ENCODE measurements at places on chromosomes 12 and 14.

DNA sequence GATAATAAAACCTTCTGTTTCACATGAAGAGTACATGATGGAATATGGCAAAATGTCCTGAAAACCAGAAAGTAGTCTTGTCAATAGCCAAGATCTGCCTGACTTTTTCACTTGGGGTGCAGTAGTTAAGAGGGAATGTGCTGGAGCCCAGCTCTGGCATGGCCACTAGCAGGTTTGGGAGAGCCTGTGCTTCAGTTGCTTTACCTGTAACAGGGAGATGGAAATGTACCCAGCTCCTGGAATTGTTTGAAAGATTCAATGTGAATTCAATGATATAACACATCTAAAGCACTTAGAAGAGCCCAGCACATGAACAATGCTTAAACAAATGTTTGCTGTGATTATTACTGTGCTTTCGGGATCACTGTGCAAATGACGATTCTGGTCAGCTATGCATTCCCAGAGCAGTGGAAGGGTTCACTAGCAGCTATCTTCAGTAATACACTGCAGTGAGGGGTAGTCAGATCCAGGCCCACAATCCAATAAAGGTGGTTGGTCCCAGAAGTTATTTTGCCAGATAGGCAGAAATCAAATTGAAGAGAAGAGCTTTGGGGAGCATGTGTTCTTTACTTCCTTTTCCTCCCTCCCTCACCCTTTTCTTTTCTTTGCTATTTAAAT is 224.9 kb downstream of the APAF1 start:
- no peak for DNase-seq

- DNase-seq: no peak
Observed at GRCh38 chr14:70999117-70999516, 91.9 kb downstream of the PCNX1 start.

GRCh38 chr12:88590851-88591250 is 10.6 kb upstream of the KITLG start:
- no peak for DNase-seq

DNA sequence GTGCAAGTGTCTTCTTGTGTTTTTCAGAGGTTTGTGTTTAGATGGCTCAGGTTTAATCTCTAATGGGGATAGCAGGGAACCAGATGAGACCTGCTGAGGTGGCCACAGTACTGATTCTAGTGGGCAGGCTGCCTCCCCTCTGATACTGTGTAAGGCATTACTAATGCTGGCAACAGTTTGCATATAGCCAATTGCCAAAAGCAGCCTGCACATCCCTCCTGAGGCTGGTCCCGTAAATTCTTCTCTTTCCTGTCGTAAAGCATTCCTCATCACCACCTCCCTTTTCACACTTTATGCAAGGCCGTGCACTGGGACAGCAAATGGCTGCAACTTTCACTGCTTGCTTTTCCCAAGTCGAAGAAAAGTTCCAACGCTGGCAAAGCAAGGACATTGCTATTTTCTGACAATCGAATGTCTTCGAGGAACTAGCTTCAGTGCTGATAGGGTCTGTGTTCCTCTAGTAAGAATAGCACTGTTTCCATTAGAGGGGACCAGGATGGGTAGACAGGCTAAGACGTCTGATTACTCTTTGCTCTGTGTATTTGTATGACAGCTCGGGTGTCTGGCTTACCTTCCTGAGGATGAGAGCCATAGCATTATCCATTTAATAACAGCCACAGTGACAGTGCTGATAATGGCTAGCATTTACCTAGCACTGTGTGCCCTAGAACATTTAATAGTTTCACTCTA is 178.2 kb upstream of the HIF1A start:
- DNase-seq: no peak

DNA sequence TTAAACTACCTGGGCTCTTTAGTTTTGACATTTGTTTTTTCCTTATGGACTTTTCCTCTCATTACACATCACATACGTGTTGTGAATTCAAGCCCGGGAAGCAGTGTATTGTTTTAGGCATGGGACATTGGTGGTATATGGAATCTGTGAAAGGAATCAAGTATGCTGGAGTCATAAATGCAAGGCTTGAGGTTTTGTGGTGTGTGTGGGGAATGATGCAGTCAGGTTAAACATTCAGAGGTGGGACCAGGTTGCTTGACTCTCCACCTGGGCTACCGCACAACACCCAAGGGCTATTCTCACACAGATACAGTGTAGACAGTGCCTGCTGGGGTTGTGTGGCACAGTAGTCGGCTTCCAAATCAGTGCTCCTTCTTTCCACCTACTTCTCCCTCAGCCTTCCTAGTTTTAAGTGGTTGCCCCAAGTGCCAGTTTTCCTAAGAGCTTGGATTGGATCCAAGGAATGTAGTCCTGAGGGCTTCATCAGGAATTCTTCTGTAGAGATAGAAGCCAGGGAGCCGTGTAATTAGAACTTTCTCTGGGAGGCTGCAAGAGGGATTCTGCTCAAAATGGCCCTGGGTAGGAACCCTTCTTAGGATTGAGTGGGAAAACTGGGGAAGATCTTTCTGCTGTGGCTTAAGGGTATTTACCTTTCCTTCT is 243.7 kb downstream of the C12orf75 start:
- DNase-seq: no peak

DNA sequence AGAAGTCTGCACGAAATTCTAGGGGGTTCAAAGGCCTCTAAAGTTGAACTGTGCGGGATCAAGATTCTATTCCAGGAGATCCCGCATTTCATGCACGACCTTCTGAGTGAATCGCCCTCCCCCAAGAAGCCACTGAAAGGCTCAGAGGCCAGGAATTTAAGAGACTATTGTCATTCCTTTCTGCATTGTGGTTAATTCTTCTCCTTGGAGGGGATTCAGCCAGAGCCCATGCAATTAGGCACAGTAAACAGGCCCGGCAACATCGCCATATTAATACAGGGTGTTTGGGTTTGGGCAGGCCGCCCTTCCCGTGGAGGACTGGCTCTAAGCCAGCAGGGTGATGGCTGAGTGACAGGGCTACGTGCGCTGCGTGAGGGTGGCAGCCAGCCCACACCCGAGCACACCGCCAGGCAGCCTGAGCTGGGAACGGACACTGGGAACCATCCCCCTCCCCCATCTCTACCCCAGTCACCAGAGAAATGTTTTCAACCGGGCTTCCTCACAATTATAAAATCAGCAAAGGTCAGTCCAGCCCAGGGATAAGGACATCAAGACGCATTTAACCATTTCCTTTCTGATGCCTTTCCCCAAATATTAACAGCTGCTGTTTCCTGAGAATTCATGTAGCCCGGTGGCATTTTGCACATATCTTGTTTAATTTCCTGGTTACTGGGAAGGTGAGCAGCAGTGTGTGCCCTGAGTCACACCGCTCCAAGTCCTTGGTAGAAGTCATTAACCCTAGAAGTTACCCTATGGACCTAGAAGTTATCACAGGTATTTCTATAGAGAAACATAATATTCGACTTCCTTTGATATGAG is 12.5 kb downstream of the EGLN3 start:
- no peak for DNase-seq

GRCh38 chr12:116524964-116525379 is 34.2 kb upstream of the MAP1LC3B2 start:
- no peak for DNase-seq

DNA sequence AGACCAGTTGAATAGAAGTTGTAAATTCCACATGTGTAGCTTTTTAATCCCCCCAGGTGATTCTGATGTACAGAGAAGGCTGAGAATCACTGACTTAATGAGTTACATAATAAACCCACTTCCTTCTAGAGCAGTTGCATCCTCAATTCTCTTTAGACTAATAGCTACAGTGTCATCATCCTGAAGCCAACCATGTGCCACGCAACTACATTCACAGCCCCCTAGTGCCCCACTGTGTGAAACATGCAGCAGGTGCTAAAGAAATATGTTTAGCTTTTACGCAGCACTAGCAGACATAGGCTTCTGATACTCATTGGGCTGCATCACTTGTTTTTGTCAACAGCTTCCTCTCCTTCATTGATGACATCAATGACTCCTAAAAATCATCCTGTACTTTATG is 1168.3 kb downstream of the BCL11B start:
- no peak for DNase-seq

GRCh38 chr12:118189741-118190191 is 53.8 kb downstream of the PEBP1 start:
- no peak for DNase-seq

- no peak for DNase-seq
Observed at GRCh38 chr14:104819361-104819781, 18.5 kb downstream of the ZBTB42 start.

- no peak for DNase-seq
Observed at GRCh38 chr12:116382686-116383530, 105.4 kb upstream of the MED13L start.

DNA sequence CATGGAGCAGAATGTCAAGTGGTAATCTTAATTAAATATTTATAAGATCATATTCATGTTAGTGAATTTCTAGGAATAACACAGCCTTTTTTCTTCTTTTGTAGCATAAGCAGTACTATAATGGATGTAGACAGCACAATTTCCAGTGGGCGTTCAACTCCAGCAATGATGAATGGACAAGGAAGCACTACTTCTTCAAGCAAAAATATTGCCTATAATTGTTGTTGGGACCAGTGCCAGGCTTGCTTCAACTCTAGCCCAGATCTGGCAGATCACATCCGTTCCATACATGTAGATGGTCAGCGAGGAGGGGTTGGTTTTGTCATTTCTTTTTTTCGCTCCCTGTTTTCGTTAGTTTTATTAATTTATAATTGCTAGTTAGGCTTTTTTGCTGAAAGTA is 23.1 kb downstream of the AEBP2 start:
- DNase-seq: no peak

- no peak for DNase-seq
Observed at GRCh38 chr12:124722878-124723277, 140.8 kb downstream of the SCARB1 start.

DNA sequence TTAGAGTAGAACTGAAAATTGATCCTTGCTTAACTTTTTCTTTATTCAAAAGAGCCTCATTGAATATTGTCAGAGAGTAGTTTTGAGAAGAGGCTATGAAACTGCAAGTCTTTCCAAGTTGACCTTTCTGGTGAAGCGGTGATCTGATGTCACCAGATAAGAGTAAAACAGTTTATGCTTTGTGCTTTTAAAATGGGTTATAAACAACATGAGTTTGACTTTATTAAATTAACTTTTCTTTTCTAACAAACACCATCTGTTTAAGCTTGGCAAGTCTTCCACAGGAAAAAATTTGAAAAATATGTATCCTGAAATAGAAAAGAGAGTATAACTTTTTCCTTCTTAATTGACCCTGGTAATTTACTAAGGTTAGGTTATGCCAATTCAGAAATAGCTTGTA is 408.7 kb upstream of the NOVA1 start:
- DNase-seq: no peak

GRCh38 chr12:65205886-65206285 is 36.5 kb downstream of the LEMD3 start:
- no peak for DNase-seq

DNA sequence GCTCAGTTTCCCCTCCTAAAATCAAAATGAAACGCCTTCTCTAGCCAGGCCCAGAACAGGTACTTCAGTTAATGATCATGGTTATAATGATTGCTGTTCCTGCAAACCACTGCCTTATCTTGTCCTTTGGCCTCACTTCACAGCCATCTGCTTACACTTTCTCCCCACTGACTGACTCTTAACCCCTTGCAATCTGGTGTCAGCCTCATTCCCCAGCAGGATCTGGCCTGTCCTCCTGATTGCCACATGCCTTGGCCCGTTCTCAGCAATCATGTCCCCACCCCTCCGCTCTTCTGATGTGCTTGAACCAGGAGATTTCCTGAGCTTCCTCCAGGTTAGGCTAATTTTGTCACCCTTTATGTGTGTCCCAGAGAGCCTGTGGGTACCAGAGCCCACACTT is 64.5 kb downstream of the KCNA1 start:
- no peak for DNase-seq

- no peak for DNase-seq
Observed at GRCh38 chr14:86020841-86021240, 490.9 kb downstream of the FLRT2 start.

DNA sequence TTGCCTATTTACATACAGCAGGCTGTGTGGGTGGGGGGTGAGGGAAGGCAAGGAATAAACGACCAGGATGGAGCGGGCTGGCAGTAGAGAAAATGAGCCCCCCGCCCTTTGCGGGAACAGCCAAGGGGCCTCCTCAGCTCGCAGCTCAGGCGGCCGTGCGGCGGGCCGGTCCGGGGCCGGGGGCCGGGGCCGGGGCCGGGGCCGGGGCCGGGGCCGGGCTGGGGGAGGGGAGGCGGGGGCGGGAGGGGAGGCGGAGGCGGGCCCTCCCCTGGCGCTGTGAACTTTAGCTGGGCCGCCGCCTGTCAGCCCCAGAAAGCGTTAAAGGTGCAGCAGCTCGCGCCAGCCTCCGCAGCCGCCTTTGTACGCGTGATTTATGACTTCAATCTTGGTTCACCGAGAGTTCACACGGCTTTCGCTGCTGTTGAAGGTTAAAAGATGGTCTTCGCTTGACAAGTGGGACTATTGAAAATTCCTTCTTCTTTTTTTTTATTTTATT is 28.8 kb downstream of the HOXC4 start:
- peak; percentile 12 for DNase-seq

GRCh38 chr14:33560718-33561431 is 390.0 kb downstream of the EGLN3 start:
- DNase-seq: no peak

GRCh38 chr12:57090490-57090889 is 1.6 kb downstream of the NAB2 start:
- DNase-seq: no peak

GRCh38 chr12:75447691-75448393 is 32.7 kb upstream of the GLIPR1 start:
- DNase-seq: no peak

GRCh38 chr12:77943466-77943865 is 112.8 kb downstream of the NAV3 start:
- no peak for DNase-seq

DNA sequence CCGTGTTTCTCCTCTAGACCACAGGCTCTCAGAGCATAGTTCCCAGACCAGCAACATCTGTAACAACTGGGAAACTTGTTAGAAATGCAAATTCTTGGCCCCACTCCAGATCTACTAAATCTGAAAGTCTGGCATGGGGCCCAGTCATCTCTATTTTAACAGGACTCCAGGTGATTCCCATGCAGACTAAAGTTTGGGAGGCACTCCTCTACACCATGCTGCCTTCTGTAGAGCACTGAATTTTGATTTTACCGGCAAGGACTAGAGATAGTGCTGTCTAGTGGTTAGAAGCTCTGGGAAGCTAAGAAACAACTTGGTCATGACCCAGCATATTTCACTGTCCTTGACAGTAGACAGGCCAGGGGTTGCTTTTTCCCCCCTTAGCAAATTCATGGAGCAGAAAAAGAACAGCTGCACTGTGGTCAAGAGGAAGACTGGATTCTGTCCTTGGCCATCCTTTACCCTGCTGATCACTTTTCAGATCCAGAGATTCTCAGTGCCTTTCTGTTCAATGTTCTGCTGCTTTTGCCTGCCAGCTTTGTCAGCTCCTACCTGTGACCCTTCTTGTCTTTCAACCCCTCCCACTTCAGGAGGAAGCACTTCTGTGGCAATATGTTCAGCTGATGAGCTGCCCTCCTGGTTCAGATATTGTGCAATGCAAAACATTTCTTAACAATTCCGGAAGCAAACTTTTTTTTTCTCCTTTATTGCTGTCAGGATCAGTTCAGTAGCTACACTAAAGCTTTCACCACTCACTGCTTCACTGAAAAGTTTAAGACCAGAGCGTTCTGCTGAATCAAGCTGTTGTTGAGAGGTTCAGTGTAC is 133.8 kb upstream of the NUDT4 start:
- no peak for DNase-seq

All from stimulated activated CD8-positive, alpha-beta memory T cell treated with anti-CD3 and anti-CD28 coated beads, Interleukin-2, amount 100 ng/mL, for 48 hours (primary cell).